Tibial artery (tissue), 4 donors: ENCODE measurements at places on chromosomes 6 and 20.

GRCh38 chr6:34315780-34316179, 67.0 kb upstream of the SMIM29 start:
- DNase-seq: no peak

DNA sequence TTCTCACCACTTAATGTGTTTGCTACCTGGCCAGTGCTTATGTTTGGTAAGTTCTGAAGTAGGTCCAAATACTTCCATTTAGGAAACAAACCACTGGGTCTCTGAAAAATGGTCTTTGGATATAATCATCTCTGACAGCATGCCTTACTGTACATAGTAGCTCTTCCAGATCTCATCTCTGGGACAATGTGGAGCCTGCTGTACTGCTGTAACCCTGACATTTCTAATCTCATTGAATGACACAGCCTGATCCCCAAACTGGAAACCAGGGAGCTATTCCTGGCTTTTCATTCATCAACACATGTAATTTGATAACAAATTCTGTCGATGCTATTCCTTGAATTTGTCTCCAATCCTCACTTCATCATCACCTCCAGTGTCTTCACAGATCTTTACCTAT, 23.5 kb downstream of the OGFRL1 start:
- DNase-seq: no peak

GRCh38 chr20:37236462-37236861, 25.2 kb downstream of the GHRH start:
- DNase-seq: no peak

DNA sequence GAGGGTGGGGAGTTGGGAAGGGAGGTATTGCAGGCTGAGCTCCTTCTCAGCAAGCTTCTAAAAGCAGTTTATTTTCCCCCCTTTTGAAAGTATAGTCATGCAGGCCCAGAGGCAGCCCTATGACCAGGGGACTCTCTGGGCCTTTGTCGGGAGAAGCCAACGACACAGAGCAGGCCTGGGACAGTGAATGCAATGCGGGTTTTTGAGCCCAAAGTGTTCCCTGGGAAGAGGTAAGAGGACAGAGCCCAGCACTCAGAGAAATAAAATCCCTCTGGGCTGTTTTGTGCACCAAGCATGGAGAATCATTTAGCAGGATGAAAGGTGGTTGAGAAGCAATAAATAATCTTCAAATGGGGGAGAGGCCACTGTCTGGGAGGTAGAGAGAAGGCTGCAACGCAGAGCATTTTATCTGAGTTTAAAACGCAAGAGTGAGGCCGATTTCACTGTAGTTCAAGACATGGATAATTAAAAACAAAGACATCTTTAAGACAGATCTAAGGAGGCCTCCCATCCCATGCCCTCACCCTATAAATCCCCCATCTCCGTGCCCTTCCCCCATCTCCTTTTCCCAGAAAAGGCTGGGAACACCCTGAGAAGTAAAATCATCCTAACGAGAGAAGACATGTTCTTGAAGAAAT, 237.5 kb downstream of the CDC5L start:
- no peak for DNase-seq

DNA sequence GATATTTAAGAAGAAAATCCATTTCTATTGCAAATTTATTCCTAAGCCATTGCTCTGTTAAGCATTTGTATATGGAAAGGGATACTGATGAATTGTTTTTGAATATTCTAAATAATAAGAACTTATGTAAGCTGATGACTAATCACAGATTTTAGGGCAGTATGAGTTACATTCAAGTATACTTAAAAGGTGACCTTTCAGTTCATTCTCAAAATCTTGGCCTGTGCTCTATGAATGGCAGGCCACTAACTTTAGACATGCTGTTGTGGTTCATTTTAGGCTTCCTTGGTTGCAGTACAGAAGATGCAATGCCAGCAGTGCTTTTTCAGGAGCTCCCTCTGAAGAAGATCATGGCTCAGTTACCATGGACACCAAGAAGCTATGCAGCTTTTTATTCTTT, 380.4 kb downstream of the CENPW start:
- DNase-seq: no peak

- DNase-seq: no peak
These were observed 639 bp upstream of the CD24 start for GRCh38 chr6:106974999-106975737.

DNA sequence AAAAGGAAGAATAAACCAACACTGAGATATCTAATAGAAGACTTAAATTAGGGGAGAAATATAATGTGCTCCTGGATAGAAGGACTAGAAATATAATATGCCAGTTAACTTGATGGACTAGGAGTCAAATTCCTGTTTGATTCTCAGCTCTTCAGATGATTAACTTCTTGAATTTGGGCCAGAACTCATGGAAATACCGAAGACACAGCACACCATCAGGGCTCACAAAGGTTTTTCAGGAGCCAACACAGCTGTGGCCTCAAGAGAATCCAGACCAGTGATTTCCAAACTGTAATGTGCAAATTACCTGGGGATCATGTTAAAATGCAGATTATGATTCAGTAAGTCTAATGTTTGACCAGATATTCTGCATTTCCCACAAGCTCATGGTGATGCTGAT, 33.8 kb upstream of the LRRC1 start:
- DNase-seq: no peak

- DNase-seq: no peak
These were observed 38.5 kb upstream of the TFB1M start for GRCh38 chr6:155352811-155353210.

- DNase-seq: no peak
These were observed 20.9 kb upstream of the POM121L2 start for GRCh38 chr6:27332692-27333641.

DNA sequence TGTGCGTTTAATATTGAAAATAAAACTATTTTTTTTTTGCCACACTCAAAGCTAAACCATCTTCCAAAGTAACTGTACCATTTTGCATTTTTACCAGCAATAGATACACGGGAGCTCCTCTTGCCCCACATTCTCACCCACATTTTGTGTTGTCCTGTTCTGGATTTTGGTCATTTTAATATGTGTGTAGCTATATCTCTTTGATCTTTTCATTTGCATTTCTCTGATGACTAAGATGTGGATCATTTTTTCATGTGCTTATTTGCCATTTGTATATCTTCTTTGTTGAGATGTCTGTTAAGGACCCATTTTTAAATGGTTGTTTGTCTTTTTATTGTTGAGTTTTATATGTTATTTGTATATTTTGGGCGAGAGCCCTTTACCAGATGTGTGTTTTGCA, 1543.5 kb downstream of the GRIK2 start:
- DNase-seq: no peak

GRCh38 chr6:166648846-166649245, 21.8 kb upstream of the RPS6KA2 start:
- DNase-seq: no peak

- DNase-seq: no peak
These were observed 41.2 kb upstream of the PROKR2 start for GRCh38 chr20:5357946-5358345.

DNA sequence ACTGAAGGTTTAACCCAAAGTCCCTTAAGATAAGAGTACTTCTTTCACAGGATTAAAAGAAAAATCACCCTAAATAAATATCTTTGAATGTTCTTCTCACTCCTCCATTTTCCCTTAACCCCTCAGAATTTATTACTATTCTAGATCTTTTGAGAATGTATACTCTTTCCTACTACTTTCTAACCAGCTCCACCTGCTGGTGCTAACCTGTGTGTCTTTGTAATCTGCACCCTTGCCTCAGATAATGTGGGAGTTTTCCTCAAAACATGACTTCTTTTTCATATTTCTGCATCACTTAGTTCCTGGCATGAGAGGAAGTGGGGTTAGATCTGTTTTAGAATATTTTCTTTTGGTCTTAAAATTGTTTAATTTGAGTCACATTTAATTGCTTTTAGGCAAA, 394.2 kb downstream of the BMP2 start:
- no peak for DNase-seq

GRCh38 chr6:25586927-25587326, 65.1 kb upstream of the SCGN start:
- DNase-seq: no peak

GRCh38 chr6:2140438-2141128, 104.8 kb downstream of the GMDS start:
- no peak for DNase-seq

DNA sequence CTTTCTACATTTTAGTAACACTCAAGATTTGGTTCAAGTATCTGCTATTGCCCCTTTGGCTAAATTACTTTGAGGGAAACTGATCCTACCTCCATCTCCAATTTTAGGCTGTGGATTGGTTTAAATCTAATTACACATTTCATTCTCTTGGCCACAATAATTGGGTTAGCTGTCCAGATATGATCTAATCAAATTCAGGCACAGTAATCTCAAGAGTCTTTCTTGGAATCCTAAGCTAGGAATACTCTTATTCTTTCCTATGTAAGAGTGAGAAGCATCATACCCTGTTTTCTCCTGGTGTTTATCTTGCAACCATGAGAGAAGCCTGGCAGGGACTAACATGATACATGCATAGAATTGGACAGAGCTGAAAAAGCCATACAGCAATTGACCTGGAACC, 300.4 kb upstream of the MARCKS start:
- DNase-seq: no peak

- DNase-seq: no peak
These were observed 3.1 kb downstream of the ZCCHC3 start for GRCh38 chr20:300345-300990.

DNA sequence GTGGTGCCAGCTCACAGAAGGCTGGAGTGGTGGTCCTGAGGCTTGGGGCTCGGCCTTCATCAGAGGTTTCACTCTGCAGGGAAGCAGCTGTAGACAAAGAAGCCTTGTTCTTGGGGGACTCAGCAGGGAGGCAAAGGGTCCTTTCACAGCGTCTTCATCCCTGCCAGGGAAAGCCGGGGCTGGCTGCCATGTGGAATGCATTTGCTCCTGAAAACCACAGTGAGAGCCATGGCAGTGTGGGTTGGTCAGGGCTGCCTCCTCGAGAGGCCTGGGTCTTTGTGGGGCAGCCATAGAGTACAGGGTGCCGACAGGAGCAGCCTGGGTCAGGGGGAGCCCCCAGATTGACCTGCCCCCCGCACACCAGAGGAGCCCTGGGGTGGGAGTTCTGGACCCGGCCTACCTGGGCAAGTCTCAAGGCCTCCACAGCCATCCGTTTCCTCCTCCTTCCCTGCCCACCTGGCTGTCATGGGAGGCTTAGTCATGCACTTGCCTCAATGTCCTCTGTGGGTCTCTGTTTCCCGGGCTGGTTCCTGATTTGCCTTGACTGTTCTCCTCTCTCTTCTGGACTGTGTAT, 144.0 kb downstream of the CDC5L start:
- DNase-seq: no peak

DNA sequence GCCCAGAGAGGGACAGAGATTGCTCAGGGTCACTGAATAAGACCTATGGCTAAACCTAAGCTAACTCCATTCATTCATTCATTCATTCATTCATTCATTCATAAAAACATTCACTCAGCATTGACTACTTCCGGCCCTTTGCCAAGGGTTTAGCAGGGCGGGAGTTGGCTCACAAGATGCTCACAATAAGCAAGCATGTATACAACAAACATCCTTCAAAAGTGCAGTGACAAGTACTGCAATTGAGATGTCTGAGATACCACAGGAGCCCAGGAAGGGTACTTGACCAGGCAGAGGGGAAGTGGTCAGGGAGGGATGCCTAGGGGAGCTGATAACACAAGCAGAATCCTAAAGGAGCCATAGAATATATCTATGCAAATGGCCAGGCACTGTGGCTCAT, 18.2 kb upstream of the KIAA1755 start:
- DNase-seq: no peak

GRCh38 chr6:35635601-35636597, 52.8 kb downstream of the FKBP5 start:
- no peak for DNase-seq

DNA sequence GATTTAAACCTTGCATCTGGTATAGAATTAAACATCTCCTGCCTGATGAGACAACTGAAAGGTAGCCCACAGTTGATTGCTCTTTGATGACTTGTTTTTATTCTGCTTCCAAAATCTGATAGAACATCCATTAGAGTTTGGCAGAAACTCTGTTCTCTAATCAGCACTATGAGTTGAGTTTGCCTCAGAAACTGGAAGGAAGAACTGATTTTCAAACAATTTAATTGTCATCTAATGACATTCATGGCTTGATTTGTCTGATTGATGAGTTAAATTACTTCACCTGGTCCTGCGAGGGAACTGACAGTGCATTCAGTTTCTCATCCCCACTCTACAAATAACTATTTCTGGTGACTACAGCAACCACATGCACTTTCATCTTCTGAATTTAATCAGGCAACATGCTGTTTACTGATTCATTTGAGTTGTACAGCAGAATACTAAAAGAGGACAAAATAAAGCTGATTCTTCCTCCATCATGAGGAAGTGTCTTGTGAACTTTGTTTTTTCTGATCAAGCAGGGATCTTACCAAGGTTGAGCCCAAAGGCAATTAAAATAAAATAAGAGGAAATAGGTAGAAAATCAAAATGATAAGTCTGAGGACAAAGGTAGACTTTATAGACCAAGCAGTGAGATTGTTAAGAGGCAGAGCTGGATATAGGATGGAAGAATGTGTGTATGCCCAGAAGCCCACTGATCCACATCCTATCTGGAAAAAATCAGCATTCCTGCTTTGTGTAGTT, 15.7 kb upstream of the MRAP2 start:
- DNase-seq: no peak

GRCh38 chr6:102204351-102204750, 810.8 kb downstream of the GRIK2 start:
- DNase-seq: no peak

GRCh38 chr20:60239956-60240355, 281.7 kb downstream of the CDH26 start:
- no peak for DNase-seq

DNA sequence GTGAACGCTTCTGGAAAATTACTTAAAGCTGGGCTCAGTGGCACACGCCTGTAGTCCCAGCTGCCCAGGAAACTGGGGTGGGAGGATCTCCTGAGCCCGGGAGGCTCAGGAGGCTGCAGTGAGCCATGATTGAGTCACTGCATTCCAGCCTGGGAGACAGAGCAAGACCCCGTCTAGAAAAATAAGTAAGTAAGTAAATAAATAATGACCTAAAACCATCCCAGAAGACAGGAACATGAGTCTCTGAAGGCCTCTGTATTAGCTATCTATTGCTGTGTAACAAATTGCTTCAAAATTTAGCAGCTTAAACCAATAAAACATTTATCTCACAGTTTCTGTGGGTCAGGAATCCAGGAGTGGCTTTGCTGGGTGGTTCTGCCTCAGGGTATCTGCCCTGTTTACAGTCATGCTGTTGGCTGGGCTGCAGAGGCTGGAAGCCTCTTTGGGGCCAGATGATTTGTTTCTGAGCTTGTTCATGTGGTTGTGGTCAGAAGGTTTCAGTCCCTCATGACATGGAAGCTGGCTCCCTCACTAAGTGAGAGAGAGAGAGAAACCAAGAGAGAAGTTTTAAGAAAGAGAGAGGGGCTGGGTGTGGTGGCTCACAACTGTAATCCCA, 48.4 kb upstream of the NCOA3 start:
- DNase-seq: no peak

- DNase-seq: no peak
These were observed 30.4 kb downstream of the GABRR1 start for GRCh38 chr6:89186762-89187161.

- DNase-seq: no peak
These were observed 15.2 kb upstream of the STK35 start for GRCh38 chr20:2086177-2086979.
